Foreskin keratinocyte (primary cell): ENCODE measurements at places on chromosomes 1 and 21. TPM values are rescaled to one million over a fixed set of nuclear protein-coding genes. Genes with fewer than 3 reads are reported as not detected.

Gene SPAG17
- 0.10 and 0.39 TPM in 2 replicates for total RNA-seq

Gene PTPN7
- total RNA-seq, result not detected in 2 replicates

Gene RGS4
- 0.28 and 0.31 TPM in 2 replicates for total RNA-seq

Gene PRAMEF33
- total RNA-seq, result not detected in 2 replicates

Gene CHI3L1
- total RNA-seq, result not detected in 2 replicates

Gene FHL3
- 12.1 and 15.8 TPM in 2 replicates for total RNA-seq
